Stimulated activated CD8-positive, alpha-beta memory T cell treated with anti-CD3 and anti-CD28 coated beads, Interleukin-12 subunit alpha, Interleukin-12 subunit beta, amount 100 ng/mL, for 1 hour (primary cell): ENCODE measurements at places on chromosomes 4 and X.

DNA sequence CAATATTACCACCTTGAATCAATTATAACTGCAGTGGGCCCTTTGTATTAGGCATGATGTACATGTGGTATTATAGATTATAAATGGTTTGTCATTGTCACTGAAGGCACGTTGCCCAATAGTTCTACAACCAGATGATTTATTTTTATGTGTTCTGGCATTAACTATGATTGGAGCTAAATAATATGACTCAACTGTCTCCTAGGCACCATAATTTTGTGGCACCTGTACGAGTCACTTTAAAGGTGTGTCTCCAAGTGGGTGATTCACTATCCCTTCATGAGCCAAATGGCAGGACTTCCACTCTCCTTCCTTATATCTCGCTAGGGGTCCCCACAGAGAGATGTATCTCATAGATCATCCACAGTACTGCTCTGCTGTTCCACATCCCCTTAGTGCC is 6.1 kb upstream of the SMPX start:
- no peak for DNase-seq

- no peak for DNase-seq
These were observed 10.4 kb upstream of the FAM13A start for GRCh38 chr4:89067417-89067816.

- no peak for DNase-seq
These were observed 214.1 kb downstream of the THOC2 start for GRCh38 chrX:123518791-123519190.

DNA sequence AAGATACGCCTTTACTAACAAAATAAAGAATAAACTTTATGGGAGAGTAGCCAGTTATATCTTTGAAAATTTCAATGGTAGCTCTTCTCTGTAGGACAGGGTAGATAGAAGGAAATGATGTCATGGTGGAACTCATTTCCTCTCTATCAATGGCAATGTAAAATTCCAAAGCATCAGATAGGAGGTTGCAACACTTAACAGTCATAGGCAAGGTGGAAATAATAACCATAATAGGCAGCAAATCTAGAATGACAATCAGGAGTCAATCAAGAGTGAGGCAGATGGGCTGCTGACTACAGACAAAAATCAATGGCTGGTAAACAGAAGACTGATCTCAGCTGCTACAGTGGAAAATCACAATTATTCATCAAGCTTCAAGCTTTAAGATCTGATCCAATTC is 53.9 kb upstream of the TET2 start:
- DNase-seq, result no peak

GRCh38 chrX:45758319-45758718 is 557.6 kb upstream of the DIPK2B start:
- DNase-seq, result no peak
